ENCODE measurements at places on chromosomes 6 and 20. TPM values are rescaled to one million over a fixed set of nuclear protein-coding genes. Genes with fewer than 3 reads are reported as not detected.

TMEM244 gene
- not detected for total RNA-seq

TRDN gene
- total RNA-seq, result not detected

PBX2 gene
- total RNA-seq, result 33.3 TPM

SLC32A1 gene
- total RNA-seq, result not detected

TBC1D32 gene
- total RNA-seq, result 5.4 TPM

AIF1 gene
- total RNA-seq, result not detected

DCDC2 gene
- total RNA-seq, result 0.11 TPM

FAM217A gene
- total RNA-seq, result not detected

SOX18 gene
- total RNA-seq, result 1.1 TPM

CD83 gene
- 13.0 TPM for total RNA-seq

SLC4A11 gene
- 26.8 TPM for total RNA-seq
